Stimulated activated CD4-positive, alpha-beta T cell treated with anti-CD3 and anti-CD28 coated beads, Interleukin-4, amount 100 ng/mL, for 4 hours (primary cell): ENCODE measurements at places on chromosomes 16 and 17.

- DNase-seq = no peak
These were observed 5.8 kb downstream of the KIF18B start for GRCh38 chr17:44941712-44942331.

DNA sequence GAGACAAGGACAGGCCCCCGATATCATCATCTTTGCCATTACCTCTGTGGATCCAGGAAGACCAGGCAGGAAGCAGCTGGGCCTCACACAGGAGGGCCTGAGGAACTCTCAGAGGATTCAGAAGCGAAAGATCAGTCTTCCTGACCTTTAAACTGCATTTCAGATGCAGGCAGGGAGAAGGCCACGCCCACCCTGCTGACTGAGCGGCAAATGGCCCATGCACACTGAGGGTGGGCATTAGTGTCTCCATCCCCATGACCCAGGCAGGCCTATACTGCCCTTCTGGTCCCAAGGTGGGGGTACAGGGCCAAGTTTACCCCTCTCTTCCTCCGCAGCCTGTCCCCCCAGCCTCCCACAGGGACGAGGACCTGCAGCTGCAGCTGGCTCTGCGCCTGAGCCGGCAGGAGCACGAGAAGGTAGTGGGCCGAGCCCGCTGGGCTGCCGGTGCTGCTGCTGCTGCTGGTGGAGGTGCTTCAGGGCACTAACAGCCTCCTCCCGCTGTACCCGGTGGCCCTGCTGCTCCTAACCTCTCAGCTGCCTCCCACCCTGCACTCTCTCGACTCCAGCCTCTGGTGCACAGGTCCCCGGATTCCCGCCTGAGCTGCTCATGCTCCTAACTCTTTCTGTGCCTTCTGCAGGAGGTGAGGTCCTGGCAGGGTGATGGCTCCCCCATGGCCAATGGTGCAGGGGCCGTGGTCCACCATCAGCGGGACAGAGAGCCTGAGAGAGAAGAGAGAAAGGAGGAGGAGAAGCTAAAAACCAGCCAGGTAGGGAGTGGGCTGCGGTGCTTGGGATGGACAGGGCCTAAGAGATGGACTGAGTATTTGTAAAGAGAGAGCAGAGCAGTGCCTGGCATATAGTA is 6.2 kb downstream of the EPN3 start:
- no peak for DNase-seq

- no peak for DNase-seq
These were observed 43.2 kb downstream of the TMEM11 start for GRCh38 chr17:21170809-21171208.

- no peak for DNase-seq
These were observed 38.9 kb upstream of the NDRG4 start for GRCh38 chr16:58461056-58461455.

GRCh38 chr16:23821875-23822688 is 13.7 kb upstream of the PRKCB start:
- DNase-seq = no peak

- DNase-seq = no peak
These were observed 7.2 kb upstream of the IRF8 start for GRCh38 chr16:85891776-85892166.

DNA sequence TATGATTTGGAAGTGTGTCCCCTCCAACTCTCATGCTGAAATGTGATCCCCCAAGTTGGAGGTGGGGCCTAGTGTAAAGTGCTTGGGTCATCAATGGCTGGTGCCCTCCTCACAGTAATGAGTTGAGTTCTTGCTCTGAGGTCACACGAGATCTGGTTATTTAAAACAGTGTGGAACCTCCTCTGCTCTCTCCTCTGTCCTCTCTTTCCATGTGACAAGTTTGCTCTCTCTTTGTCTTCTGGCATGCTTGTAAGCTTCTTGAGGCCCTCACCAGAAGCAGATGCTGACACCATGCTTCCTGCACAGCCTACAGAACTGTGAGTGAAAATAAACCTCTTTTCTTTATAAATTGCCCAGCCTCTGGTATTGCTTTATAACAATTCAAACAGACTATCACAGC is 19.9 kb downstream of the BRIP1 start:
- DNase-seq = no peak

DNA sequence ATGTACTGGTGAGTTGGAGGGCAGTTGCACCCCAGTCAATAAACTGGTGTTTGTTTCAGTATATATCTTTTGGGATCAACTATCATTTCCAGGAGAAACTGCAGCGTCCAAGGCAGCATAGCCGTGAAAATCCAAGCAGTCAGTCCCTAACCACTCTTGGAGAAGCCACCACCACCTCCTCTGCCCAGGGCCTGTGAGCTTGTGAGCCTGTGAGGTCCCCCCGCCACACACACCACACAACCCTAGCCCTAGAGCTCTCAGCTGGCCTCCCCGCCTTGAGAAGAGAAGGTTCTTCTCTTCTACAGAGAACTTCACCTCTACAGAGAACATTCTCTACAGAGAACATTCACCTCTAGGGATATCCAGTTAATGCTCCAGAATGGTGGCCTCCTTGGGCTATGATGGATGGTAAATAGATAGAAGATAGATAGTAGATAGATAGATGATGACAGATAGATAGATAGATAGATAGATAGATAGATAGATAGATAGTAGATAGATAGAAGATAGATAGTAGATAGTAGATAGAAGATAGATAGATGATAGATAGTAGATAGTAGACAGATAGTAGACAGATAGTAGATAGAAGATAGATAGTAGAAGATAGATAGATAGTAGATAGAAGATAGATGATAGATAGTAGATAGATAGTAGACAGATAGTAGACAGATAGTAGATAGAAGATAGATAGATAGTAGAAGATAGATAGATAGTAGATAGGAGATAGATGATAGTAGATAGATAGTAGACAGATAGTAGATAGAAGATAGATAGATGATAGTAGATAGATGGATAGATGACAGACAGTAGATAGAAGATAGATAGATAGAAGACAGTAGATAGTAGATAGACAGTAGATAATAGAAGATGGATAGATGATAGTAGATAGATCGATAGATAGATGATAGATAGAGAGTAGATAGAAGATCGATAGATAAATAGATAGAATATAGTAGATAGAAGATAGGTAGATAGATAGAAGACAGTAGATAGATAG is 13.7 kb downstream of the ALOX15B start:
- DNase-seq = no peak

DNA sequence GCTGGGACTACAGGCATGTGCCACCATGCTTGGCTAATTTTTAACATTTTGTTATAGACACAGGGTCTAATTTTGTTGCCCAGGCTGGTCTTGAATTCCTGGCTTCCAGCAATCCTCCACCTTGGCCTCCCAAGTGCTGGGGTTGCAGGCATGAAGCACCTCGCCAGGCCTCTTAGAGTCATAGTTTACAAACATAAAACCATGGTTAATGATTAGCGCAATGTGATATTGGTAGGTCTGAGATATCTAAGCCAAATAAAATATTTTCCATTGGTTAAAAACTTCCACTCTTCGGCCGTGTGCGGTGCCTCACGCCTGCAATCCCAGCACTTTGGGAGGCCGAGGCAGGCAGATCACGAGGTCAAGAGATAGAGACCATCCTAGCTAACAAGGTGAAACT is 16.6 kb downstream of the TXNDC11 start:
- DNase-seq = no peak

DNA sequence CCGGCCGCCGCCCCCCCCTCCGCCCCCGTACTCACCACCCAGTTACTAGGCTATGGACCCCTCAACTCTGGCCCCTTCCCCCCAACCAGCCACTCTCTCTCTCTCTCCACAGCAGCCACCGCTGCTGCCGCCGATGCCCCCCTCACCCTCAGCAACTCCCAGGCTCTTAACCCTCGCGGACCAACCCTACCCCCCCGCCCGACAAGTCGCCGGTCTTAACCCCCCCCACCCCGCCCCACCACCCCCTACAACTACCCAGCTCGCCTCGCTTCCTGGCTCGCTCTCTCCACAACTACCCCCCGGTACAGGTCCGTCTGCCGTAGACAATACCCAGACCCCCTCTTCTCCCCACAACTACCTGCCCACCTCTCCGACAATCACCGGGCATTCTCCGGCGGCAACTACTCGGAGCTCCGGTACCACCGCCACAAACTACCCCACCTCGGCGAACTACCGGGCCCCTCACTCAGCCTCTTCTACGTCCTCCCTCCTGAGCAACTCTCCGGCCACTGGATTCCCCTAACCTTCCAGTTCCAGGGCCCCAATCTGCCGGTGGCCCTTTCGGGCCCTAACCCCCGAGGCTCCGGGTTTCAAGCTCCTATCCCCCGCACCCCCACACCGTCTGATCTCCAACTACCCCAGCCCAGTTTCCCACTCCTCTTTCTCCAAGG is 702 bp downstream of the PHF23 start:
- no peak for DNase-seq

- no peak for DNase-seq
These were observed 57.8 kb upstream of the ZNF423 start for GRCh38 chr16:49913720-49914119.

DNA sequence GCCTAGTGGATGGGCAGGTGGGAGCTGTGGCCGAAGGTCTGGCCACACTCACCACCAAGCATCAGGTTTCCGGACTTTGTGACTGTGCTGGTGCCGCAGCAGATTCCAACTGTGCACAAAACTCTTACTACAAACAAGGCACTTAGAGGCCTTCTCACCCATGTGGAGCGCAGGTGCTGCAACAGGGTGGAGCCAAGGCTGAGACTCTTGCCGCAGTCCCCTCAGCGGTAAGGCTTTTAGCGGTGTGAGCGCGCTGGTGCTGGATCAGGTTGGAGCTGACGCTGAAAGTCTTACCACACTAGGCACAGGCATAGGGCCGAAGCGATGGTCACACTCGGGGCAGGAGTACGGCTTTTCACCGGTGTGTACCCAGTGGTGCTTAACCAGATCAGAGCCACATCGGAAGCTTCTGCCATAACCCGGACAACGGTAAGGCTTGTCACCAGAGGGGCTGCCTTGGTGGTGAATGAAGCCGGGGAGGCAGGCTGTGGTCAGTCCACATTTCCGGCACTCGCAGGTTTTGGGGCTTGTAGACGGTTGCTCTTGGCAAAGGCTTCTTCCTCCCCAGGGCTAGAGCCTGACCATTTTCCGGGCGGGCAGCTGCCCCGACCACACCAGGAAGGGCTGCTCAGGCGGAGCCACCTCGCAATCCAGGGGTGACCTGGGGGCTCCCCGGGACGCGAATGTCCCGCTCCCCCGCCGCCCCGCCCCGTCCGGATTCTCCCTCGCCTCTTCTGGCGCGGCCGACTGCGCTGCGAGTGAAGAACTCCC is 1.0 kb upstream of the ARMC5 start:
- peak; percentile 48 for DNase-seq

DNA sequence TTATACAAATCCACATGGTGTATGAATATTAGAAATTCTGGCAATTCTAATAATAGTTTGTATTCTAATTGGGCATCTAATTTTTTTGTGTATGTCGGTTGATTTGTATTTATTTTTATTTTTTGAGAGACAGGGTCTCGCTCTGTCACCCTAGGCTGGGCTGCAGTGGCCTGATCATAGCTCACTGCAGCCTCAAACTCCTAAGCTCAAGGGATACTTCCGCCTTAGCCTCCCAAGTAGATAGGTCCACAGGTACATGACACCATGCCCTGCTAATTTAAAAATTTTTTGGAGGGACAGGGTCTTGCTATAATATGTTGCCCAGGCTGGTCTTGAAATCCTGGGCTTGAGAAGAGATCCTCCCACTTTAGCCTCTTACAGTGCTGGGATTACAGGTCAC is 104.6 kb downstream of the TRIM37 start:
- no peak for DNase-seq

- no peak for DNase-seq
These were observed at the start of gene MMD for GRCh38 chr17:55421179-55421934. MMD (minus strand) TSS chr17:55421835; CDS start chr17:55421695, 140 bp downstream.

GRCh38 chr17:68184141-68184571 is 63.7 kb upstream of the AMZ2 start:
- DNase-seq = no peak

GRCh38 chr17:76433693-76434092 is 19.3 kb downstream of the UBE2O start:
- DNase-seq = no peak
